ENCODE measurements at places on chromosomes 1 and 21. TPM values are rescaled to one million over a fixed set of nuclear protein-coding genes. Genes with fewer than 3 reads are reported as not detected.

The AMIGO1 gene
- total RNA-seq: 0.15 TPM

The SMIM1 gene
- total RNA-seq: not detected

The ST6GALNAC3 gene
- 0.38 TPM for total RNA-seq

The PGM1 gene
- 104 TPM for total RNA-seq

The SYTL1 gene
- total RNA-seq: 28.9 TPM

The HMGN1 gene
- 406 TPM for total RNA-seq

The MIGA1 gene
- total RNA-seq: 6.2 TPM

The FDPS gene
- 705 TPM for total RNA-seq

The ADCY10 gene
- total RNA-seq: 0.15 TPM

The PSMA5 gene
- total RNA-seq: 50.7 TPM

The DFFB gene
- total RNA-seq: 5.6 TPM

The TBX15 gene
- not detected for total RNA-seq

The TACSTD2 gene
- total RNA-seq: 54.6 TPM

The CD34 gene
- not detected for total RNA-seq

The NEK2 gene
- 23.5 TPM for total RNA-seq

The LCE2A gene
- total RNA-seq: not detected

The LINGO4 gene
- not detected for total RNA-seq

The FLVCR1 gene
- total RNA-seq: 7.4 TPM

The AIRE gene
- total RNA-seq: not detected

The CYP2J2 gene
- total RNA-seq: 2.4 TPM

The HOOK1 gene
- total RNA-seq: 5.0 TPM

The ARHGEF11 gene
- 8.2 TPM for total RNA-seq

The FCRL2 gene
- total RNA-seq: not detected

The CEP85 gene
- total RNA-seq: 9.3 TPM

The CLDN17 gene
- not detected for total RNA-seq

The KCNQ4 gene
- 0.08 TPM for total RNA-seq

The TRIM45 gene
- 2.7 TPM for total RNA-seq

The CFAP45 gene
- total RNA-seq: 0.11 TPM

The SHISAL2A gene
- total RNA-seq: not detected

The CYP4X1 gene
- not detected for total RNA-seq

The SORT1 gene
- 0.80 TPM for total RNA-seq

The ADAMTSL4 gene
- total RNA-seq: 18.4 TPM

The GBP1 gene
- total RNA-seq: 3.1 TPM

The LIPI gene
- total RNA-seq: not detected

The PEAR1 gene
- 6.7 TPM for total RNA-seq

The CSF1 gene
- 6.6 TPM for total RNA-seq

The AMY1B gene
- total RNA-seq: not detected

The GJA4 gene
- total RNA-seq: not detected

The CAMSAP2 gene
- 30.1 TPM for total RNA-seq

The KCTD3 gene
- 23.2 TPM for total RNA-seq

The RNF186 gene
- total RNA-seq: not detected

The CLIC6 gene
- total RNA-seq: not detected
